ENCODE measurements at places on chromosomes 16 and 17. TPM values are rescaled to one million over a fixed set of nuclear protein-coding genes. Genes with fewer than 3 reads are reported as not detected.

Gene CACNG1
- not detected for total RNA-seq

Gene CDRT4
- 0.56 TPM for total RNA-seq

Gene CCDC200
- total RNA-seq: not detected

Gene ANKRD40CL
- not detected for total RNA-seq

DNA sequence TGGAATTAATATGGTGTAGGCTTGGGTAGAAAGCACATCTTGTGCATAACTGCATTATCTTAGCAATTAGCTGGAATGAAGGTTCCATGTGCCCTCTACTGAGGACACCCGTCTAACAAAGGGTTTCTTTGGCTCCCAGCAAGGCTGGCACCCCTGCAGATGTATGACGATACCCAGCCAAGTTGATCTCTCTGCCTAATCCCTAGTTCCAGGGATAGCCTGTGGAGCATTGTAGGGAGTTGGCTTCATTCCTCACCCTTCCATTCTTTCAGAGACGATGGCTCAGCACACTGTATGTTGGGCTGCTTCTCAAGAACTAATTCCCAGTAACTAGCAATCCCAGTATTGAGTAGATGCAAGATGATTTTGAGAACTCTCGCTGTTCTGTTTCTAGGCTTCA is 182.5 kb downstream of the SNX29 start:
- no peak for DNase-seq

DNA sequence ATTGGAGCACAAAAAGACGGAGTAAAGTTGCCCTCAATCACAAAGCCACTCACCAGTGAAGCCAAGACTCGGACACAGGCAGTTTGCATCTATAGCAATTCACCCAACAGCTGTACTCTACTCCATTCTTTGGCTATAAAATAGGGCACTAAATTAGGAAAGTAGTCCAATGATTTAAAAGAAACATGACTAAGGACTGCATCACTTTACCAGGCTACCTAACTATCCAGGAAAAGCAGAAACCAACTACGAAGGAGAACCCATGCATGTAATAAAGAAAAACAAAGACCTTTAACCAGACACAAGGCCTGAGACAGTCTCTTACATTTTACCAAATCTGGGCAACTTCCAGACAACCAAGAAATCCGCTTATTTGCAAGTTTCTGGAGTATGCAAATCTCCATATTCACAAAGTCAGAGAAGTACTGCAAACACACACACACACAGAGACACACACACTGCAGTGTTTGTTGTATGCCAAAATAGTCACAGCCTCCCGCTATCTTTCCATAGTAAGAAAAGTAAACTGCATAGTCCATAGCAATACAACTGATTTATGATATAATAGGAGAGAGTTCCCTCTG is 59.8 kb downstream of the CDH11 start:
- DNase-seq: peak; percentile 49

- peak; percentile 63 for DNase-seq
Measured at GRCh38 chr17:560432-560873, 154.2 kb downstream of the VPS53 start.

- DNase-seq: no peak
Measured at GRCh38 chr16:79348521-79349306, 251.8 kb downstream of the MAF start.

DNA sequence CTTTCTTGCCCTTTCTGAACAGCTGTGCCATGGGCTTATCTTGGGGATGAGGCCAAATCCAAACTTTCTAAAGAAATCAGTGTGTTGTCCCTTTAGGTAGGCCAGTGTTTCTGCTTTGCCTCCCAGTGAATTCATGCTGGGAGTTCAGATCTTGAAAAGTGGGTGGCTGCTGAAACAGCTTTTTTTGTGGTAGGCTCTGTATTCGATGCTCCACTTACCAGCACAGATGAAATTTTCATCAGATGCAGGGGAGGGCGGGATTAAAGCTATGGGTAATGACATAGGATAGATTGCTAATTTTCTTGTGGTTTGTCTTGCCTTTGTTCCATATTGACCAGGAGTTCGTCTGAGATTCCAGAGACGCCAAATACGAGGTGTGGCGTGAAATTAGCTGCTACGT is 2.8 kb downstream of the SOCS7 start:
- no peak for DNase-seq

GRCh38 chr17:47225436-47225858 is 16.3 kb downstream of the MYL4 start:
- peak; percentile 96 for DNase-seq

- DNase-seq: no peak
Measured at GRCh38 chr16:85981826-85982562, 83.0 kb downstream of the IRF8 start.

DNA sequence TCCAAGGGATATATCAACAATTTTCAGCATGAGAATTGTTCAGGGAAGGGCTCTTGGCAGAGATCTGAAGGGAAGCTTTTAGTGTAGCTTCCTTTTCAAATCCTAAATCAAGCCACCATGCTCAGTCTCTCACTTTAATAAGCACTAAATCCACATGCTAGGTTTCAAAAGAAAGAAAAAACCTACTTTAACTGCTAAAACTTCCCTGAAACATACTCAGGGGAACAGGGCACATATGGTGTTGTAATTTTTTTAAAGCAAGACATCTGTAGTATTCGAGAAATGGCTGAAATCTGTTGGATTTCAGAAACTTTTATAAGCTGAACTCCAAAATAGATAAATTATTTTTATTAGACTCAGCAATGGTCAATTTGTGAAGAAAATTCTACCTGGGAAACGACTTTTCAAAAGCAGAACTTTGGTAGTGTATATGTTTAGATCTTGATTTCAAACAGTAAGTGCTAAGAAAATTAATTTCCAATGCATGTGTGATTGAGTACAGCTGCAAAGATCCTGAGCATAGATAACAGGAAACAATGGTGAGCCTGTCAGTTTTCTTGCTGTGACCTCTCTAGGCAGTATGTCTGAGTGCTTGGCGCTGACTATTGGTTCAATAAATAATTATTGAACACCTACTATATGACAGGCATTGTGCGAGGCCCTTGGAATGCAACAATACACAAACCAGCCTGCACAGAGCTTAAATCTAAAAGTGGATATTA is 804.5 kb upstream of the SOX9 start:
- no peak for DNase-seq

- DNase-seq: no peak
Measured at GRCh38 chr17:385178-385835, 32.7 kb upstream of the RPH3AL start.

GRCh38 chr16:22205577-22206012 is 483 bp upstream of the EEF2K start:
- DNase-seq: no peak
